ENCODE measurements at places on chromosomes 1 and 21. TPM values are rescaled to one million over a fixed set of nuclear protein-coding genes. Genes with fewer than 3 reads are reported as not detected.

The KCNK2 gene
- 0.16 TPM for total RNA-seq

The FBXO2 gene
- total RNA-seq, result 9.1 TPM

The RHD gene
- not detected for total RNA-seq

The GRIK1 gene
- not detected for total RNA-seq

The VTCN1 gene
- total RNA-seq, result not detected

The DYNLT5 gene
- total RNA-seq, result not detected

The LCE2B gene
- total RNA-seq, result not detected

Data from A549 treated with ZK216348 at 1 μM for 4 hours (cell line).